ENCODE measurements at places on chromosomes 1 and 21.
A peak's percentile ranks its signal among the peaks of the same experiment; 100 is the strongest.

DNA sequence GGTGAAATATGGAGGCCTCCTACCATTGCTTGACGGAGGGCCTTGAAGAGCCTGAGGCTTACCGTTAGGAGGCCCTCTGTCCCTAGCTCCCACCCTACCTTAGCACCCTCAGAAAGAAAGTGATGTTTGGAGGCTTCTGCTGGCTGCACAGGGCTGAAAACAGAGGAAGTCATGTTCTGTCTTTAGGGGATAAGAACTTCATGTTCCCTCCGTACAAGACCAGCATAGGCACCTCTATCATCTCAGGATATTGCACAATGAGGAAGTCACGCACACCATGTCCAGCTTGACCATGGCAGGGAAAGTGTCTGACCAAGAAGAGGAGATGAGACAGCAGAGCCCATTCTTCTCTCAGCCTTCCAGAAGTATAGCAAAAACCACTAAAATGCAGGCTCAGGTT, 13.8 kb downstream of the ADORA3 start:
- peak; percentile 65 for DNase-seq

DNA sequence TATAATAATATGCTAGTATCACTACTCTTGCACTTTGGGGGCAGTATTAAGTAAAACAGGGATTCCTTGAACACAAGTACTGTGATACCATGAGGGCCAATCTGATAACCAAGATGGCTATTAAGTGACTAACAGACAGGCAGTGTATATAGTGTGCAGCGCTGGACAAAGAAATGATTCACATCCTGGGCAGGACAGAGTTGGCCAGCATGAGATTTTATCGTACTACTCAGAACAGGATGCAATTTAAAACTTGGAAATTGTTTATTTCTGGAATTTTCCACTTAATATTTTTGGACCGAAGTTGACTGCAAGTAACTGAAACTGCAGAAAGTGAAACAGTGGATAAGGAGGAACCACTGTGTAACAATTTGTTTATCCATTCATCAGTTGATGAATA, 74.6 kb downstream of the DNTTIP2 start:
- no peak for DNase-seq

DNA sequence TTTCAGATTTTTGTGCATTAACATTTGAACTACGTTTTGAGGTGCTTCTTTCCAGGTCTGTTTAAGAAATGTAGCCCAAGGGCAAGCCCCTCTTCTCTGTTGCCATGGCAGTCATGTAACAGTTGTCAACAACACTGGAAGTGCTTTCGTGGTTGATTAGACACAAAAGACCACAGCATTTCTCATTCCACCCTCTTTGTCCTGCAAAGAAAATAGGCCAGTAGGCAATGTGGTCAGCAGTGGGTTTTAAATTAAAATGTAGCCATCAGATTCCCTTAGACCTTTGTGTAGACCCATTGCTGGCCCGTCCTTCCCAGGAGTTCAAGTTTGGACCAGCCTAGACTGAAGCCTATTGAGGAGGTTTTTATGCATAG, 35.4 kb downstream of the VANGL1 start:
- peak; percentile 12 for DNase-seq

DNA sequence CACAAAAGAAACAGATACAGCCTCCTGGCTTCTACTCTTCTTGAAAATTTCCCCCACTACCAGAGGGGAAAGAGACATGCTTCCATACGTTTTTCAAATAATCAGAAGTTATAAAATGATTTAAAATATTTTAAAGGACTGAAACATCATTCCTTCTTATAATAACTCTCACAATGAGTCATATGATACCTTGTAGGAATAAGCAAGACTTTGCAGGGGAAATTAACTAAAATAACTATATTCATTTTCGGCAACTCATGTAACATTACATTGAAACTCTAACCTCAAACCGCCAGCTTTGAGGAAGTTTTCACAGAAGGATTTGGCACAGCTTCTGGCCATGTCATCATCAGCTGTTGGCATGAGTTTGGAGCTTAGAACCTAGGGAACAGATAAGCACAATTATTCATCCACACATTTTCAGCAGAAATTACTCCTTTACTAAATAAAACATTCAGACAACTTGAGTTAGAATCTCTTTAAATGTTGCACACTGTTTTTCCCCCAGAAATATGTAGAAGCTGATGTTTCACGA, 85.9 kb downstream of the USP24 start:
- peak; percentile 94 for DNase-seq

- DNase-seq, result no peak
Measured at GRCh38 chr1:221174330-221174993, 295.2 kb downstream of the HLX start.

GRCh38 chr1:2194319-2194897, at the start of gene FAAP20:
TSS of gene FAAP20 (minus strand) at chr1:2194772. CDS start at chr1:2194749, 23 bp downstream.
- DNase-seq, result peak; percentile 56

- DNase-seq, result no peak
Measured at GRCh38 chr1:10862743-10863335, 66.4 kb upstream of the CASZ1 start.

DNA sequence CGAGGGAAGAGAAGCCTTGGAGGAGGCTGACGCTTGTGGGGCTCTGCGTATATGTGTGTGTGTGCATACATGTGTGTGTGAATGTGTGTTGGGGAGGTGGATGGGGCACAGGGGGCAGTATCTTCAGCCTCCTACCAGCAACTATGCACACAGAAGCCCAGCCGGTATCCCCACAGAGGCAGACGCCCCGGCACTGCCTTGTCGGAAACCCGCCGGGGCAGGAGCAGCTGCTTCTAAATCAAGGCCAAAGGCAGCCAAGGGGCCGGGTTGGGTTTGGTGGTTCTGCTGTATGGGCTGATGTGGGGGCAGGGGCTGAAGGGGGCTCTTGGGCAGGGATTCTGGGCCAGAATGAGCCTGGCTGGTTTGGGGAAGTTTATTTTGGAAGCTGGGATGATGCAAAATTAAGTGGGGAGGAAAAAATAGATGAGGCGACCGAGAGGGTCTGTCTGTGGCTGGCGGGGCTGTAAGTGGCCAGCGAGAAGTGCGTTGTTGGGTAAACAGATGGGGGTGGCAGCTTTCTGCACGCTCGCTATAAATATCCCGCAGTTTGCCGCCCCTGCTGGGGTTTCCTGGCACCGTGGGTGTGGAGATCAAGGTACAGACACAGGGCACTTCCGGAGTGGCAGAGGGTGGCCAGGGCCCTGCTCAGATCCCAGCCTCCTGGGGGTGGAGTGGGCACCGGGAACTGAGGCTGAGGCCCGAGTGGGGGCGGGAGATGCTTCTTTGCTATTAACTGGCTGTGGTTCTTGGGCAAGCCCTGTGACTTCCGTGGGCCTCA, 11.0 kb upstream of the WNT4 start:
- DNase-seq, result no peak

DNA sequence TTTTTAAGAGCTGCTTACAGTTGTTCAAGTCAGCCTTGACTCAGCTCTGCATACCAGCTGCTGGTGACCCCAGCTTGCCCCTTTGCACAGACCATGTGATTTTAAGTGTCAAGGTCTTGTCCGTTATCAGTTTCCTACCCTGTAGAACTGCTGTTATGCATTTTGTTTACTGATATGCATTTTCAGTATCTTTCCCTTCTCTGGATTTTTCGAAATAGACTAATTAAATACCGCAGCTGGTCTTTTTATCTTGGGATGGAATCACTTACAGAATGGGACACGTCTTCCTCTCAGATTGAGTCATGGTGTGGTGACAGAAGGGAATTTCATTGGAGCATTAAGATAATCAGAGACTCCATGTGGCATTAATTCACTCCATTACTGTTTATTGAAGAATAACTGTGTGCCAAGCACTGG, 145.6 kb downstream of the FMN2 start:
- DNase-seq, result no peak

- peak; percentile 80 for DNase-seq
Measured at GRCh38 chr1:203178821-203179666, 3.4 kb upstream of the MYBPH start.

- DNase-seq, result no peak
Measured at GRCh38 chr1:88321706-88322105, 362.4 kb upstream of the PKN2 start.

DNA sequence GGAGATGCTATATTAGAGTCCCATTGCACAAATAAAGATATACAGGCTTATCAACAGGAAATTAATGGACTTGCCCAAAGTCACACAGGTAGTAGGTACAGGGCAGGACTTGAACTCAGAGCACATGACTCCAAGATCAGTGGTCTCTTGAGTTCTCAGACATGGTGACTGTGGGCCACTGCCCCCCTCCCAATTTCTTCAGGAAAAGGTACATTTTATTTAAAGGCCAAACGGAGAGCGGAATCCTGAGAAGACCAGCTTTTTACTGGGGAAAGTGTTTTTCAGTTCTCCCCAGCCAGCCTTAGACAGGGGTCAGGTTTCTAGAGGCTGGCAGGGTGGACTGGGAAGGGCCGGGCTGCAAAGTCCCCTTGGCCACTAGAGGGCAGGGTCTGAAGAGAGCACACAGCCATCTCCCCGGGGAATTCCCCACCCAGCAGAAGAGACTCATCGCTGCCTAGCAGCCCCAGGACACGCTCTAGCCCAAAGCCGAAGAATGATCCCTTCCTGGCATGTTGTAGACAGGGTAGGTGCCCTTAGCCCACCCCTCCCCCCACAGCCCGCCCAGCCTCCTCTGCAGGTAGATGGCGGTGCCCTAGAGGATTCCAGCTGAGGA, 29.7 kb downstream of the ACP6 start:
- peak; percentile 37 for DNase-seq

GRCh38 chr1:13911697-13912619, 212.0 kb downstream of the PRDM2 start:
- no peak for DNase-seq

DNA sequence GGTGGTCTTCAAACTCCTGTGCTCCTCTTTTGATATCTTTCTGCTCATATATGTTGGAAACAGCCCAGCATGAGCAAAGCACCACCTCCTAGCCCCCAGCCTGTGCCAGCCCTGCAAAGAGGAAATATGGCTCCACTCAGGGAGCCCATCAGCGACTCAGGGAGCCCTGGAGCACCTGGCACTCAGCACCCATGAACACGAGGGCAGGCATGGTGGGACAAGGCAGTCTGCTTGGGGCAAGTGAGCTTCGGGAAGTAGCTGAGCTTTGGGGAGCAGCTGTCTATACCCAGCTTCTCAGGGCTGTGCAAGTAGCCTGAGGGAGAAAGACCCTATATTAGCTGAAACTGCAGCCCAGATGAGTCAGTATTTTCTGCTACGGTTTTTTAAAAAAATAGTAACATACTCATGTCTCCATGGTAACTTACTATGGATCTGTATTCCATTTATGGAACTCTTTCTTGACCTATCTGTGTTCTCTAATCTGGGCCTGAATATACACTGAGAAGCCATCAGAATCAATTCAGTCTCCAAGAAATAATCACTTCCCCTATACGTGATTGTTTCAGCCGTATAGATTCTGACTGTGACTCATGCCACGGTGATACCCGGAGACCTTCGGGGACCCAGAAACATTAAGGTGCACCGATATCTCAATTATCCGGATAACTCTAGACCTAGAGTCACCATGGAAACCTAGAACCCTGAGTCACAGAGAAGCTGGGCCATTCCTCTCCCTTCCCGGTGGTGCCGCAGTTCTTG, 1.5 kb upstream of the ETS2 start:
- DNase-seq, result peak; percentile 51
